ENCODE measurements at places on chromosomes 3 and 15. TPM values are rescaled to one million over a fixed set of nuclear protein-coding genes. Genes with fewer than 3 reads are reported as not detected.

GRCh38 chr3:33441225-33441976 lies 1.2 kb upstream of the UBP1 start:
- no peak for DNase-seq

GRCh38 chr3:9147896-9148266 lies 101.6 kb downstream of the SRGAP3 start:
- no peak for DNase-seq

DNA sequence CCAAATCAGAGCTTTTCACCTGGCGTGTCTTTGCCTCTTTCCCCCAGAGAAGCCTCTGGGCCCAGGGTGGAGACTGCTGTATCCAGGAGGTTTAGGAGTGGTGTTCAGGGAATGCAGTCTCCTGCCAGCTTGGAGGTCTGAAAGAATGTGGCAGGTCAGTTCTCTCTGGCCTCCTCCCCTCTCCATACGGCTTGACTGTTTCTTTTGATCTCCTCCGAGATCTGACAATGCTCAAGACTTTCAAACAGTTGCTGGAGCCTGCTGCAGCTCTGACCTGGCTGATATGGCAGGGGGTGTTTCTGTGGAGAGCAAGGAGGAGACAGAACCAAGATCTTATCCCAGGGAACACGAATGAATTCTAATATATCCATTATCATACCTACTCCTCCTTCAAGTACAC lies 24.7 kb upstream of the TM4SF4 start:
- no peak for DNase-seq

DNA sequence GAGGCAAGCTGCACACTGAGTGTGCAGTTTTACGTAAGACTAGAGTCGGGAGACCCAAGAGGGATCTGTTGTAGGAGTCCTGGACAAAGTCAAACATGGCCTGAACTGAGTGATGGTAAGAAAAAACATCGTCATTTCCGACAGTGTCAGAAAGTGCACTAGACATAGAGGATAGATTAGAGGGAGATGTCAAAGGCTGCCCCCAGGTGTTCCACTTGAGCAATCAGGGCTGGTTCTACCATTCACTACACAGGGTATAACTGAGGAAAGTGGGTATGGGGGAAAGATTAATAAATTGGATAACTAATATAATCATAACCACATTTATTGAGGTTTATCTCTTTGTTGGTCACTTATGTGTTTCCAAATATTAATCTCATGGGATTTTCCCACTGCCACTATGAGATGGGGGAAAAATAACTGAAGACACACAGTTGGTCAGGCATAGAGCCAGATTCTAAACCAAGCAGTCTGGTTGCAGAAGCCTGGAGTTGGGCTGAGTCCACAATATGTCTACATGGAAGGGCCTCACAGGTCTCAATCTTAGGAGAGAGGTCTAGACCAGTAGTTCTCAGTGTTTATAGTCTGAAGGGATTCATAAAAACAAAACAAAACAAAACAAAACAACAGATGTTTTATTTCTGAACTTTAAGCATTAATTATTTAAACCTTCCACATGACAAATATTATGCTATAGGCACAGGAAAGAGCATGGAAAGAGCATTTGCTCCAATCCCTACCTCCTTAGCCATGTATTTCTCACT lies 766.5 kb downstream of the NTRK3 start:
- DNase-seq: no peak

DNA sequence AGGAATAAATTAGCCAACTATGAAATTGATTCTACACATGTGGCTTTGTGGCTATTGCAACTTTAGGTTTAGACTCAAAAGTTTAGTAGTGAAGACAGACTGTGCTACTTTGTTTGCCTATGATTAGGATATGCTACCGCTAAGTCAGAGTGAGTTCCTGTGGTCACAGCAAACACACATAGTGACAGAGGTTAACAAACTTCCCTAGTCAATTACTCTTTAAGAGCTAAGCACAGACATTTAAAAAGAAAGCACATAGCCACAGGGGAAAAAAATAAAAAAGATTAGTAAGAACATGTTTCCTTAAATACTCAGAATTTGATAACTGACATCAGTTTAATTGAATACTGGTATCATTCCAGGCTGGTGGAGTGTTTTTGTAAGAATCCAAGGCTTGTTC lies 207.1 kb downstream of the GBE1 start:
- DNase-seq: no peak

- no peak for DNase-seq
Observed at GRCh38 chr3:50203809-50204803, 965 bp upstream of the SLC38A3 start.

DNA sequence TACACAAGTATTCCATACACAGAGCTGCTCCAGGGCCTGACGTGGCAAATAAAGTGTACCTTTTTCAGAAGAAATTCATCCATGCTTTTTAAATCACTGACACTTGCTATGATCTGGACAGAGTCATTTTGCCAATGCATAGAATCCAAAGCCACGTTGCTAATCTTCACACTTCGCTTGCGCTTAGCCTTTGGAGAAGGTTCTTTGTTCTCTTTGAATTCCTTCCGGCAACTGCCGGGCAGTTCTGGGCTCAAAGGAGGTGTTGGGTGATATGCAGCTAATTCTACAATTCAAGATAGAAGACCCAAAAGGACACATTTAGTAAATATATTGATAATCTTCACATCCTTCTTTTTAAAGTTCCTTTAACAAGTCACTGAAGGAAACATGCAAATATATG lies 69.9 kb downstream of the NR2E3 start:
- no peak for DNase-seq

GRCh38 chr3:101535221-101535620 lies 22.2 kb upstream of the SENP7 start:
- DNase-seq: no peak

DNA sequence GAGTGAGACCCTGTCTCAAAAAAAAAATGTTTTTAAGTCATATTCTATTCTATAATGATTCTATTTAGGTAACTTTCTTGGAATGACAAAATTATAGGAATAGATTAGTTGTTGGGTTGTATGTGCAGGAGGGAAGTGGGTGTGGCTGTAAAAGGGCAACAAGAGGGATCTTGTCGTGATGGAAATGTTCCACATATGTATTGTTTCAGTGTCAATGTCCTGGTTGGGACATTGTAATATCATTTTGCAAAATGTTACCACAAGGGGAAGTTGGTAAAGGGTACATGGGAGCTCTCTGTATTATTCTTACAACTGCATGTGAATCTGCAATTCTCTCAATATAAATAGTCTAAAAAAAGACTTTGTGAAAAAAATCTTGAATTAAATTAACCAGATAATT lies 14.3 kb upstream of the ABHD5 start:
- no peak for DNase-seq

GRCh38 chr3:196140224-196140623 lies 58.3 kb upstream of the TFRC start:
- peak; percentile 64 for DNase-seq

DNA sequence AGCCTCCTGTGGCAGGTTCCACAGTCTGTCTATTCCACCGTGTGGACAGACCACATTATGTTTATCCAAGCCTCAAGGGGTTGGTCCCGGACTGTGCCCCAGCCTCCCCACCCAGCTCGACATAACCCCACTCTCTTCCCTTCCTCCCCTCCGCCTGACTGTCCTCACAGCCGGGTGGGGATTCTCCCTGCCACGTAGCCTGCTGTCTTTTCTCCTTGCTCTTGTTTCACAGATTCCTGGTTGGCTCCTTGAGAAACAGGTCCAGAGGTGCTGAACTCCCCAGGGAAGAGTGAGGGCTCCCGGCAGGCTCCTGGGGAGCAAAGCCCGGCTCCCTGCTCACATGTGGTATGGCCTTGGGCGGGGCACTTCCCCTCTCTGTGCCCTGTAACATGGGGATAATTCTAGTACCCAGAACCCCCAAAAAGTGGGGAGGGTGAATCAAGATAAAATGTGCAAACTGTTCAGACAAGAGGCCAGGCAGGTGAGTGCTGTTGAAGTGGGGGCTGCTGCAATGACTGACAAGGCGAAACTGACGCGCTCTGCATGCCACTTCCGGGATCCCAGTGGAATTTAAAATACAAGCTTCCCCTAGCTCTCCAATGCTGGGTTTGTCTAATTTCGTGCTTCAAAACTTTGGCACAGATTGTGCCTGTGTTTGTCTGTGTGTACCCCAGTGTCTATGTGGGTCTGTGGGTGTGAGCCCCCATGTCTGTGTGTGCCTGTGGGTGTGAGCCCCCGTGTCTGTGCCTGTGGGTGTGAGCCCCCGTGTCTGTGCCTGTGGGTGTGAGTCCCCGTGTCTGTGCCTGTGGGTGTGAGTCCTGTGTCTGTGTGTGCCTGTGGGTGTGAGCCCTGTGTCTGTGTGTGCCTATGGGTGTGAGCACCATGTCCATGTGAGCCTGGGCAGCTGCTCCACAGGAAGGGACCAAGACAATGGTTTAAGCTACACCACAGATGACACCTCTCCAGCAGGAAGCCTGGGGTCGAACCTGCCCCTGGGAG lies 160.6 kb upstream of the IQSEC1 start:
- no peak for DNase-seq

DNA sequence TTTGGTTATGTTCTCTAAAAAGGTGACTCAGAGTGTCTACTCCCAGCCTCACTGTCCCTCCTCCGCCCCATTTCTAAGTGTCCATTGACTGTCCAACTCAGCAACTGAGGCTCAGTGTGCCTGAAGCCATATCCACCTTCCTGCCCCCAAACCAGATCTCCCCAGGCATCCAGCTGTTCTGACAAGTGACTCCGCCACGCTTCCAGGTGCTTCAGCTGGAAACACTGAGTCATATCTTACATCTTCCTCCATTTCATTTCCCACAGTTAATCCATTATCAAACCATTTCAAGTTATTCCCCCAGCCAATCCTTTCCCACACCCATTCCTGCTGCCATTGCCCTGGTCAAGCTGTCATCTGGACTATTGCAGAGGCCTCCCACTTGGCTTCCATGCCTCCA lies 17.1 kb downstream of the MAGEF1 start:
- DNase-seq: no peak

GRCh38 chr15:93420050-93420452 lies 331.0 kb upstream of the RGMA start:
- no peak for DNase-seq

MAN2C1 gene
- polyA plus RNA-seq: 101 TPM

FANCD2 gene
- polyA plus RNA-seq: 114 TPM

FBXW12 gene
- not detected for polyA plus RNA-seq

IQCF2 gene
- polyA plus RNA-seq: not detected

FBN1 gene
- polyA plus RNA-seq: 1.0 TPM

STAC gene
- not detected for polyA plus RNA-seq

PIK3CA gene
- 7.7 TPM for polyA plus RNA-seq

GOLGA8T gene
- polyA plus RNA-seq: not detected
